ENCODE measurements at places on chromosomes 7 and 10. TPM values are rescaled to one million over a fixed set of nuclear protein-coding genes. Genes with fewer than 3 reads are reported as not detected.

- DNase-seq = peak; percentile 29
Observed at GRCh38 chr10:7412237-7412927, 1.5 kb upstream of the SFMBT2 start.

DNA sequence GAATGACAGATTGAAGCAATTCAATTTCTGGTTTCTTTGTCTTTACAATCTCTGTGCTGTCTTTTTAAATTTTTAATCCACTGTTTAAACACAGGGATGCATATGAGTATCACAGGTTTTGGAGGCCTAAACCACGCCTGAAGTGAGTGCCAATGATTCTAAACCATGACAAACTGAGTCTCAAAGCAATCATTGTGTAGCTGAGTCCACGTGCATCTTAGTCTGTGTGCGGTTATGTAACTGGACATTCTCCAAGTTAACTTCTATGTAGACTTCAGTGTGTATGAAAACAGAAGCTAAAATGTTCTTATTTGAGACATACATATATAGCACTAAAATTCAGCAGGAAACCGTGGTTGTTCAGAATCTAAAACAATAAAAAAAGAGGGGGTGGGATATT, 79.3 kb upstream of the ST8SIA6 start:
- DNase-seq = no peak

DNA sequence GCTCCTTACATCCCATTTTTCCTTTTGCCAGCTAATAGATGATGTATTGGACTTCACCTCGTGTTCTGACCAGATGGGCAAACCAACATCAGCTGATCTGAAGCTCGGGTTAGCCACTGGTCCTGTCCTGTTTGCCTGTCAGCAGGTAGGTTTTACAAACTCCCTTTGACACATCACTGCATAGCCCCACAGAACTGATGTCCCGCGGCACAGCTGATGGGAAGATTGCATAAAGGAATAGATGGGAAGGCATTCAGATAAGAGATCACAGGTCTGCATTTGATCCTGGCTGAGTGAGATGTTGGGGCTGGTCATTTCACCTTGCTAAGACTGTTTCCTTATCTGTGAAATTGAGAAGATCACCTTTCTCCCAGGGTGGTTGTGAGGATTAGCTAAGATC, 37.9 kb downstream of the PDSS1 start:
- DNase-seq = no peak

DNA sequence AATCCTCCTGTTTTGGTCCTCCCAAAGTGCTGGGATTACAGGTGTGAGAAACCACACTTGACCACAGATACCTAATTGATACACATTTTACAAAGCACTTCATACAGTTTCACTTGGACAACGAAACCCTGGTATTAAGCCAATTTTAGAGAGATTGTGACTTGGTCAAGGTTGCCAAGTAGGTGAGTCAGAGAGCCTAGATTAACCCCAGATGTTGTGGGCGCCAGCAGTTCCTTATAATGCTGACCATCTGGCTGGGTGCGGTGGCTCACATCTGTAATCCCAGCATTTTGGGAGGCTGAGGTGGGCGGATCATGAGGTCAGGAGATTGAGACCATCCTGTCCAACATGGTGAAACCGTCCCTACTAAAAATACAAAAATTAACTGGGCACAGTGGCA, 4.9 kb upstream of the PHKG1 start:
- DNase-seq = peak; percentile 47

OR13A1 gene
- 0.19 TPM for polyA plus RNA-seq

CFAP70 gene
- 28.8 TPM for polyA plus RNA-seq

TDRD1 gene
- polyA plus RNA-seq = 0.08 TPM

- DNase-seq = no peak
Observed at GRCh38 chr7:6545398-6546126, 5.7 kb downstream of the GRID2IP start.

DNA sequence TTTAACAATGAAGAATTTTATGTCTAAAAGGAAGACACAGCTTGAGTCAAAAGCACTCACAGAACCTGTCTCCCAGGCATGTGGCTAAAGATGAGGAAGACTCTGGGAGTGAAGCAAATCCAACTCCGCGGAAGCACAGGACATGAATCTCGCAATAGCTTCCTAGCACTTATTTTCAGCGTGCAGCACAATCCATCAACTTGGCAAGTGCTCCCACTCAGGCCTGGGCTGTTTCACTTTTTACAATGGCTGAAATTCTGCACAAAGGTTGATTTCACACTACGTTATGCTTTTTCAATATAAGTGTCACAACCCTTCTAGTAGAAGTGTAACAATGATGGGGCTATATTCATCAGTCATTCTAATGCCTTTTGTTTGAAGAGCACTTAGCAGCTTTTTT, 180.2 kb downstream of the XPNPEP1 start:
- no peak for DNase-seq
